Head of caudate nucleus (tissue), 42 donors: ENCODE measurements at places on chromosomes 4 and X.
A peak's percentile ranks its signal among the peaks of the same experiment; 100 is the strongest.

- no peak for DNase-seq
Measured at GRCh38 chrX:20285511-20285910, 18.8 kb upstream of the RPS6KA3 start.

DNA sequence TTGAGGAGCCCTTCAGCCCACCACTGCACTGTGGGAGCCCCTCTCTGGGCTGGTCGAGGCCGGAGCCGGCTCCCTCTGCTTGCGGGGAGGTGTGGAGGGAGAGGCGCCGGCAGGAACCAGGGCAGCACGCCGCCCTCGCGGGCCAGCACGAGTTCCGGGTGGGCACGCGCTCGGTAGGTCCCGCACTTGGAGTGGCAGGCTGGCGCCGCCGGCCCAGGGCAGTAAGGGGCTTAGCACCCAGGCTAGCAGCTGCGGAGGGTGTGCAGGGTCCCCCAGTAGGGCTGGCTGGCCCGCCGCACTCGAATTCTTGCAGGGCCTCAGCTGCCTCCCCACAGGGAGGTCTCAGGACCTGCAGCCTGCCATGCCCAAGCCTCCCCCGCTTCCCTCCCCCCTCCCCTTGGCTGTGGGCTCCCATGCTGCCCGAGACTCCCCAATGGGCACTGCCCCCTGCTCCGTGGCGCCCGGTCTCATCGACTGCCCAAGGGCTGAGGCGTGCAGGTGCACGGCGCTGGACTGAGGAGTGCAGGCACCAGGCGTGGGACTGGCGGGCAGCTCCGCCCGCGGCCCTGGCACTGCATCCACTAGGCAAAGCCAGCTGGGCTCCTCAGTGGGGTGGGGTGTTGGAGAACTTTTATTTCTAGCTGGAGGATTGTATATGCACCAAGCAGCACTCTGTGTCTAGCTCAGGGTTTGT lies 127.5 kb downstream of the DCK start:
- DNase-seq, result no peak

DNA sequence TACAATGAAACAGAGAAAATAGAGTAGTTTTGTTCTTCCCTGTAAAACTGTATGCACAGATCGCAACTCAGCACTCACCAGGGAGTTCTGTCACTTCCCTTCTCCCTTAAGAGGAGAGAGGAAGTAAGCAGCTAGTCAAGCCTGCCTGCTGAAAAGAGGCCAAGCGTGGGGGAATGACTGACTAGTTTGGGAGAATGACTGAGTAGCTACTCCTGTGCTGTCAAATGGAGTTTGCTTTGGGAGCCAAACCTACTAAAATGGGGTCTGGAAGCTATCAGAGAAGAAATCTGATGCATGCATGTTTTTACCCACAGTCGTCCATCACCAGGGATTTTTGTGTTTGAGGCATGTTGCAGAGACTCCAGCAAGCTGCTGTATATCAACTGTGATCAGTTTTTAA lies 54.6 kb upstream of the LHFPL1 start:
- DNase-seq, result no peak

DNA sequence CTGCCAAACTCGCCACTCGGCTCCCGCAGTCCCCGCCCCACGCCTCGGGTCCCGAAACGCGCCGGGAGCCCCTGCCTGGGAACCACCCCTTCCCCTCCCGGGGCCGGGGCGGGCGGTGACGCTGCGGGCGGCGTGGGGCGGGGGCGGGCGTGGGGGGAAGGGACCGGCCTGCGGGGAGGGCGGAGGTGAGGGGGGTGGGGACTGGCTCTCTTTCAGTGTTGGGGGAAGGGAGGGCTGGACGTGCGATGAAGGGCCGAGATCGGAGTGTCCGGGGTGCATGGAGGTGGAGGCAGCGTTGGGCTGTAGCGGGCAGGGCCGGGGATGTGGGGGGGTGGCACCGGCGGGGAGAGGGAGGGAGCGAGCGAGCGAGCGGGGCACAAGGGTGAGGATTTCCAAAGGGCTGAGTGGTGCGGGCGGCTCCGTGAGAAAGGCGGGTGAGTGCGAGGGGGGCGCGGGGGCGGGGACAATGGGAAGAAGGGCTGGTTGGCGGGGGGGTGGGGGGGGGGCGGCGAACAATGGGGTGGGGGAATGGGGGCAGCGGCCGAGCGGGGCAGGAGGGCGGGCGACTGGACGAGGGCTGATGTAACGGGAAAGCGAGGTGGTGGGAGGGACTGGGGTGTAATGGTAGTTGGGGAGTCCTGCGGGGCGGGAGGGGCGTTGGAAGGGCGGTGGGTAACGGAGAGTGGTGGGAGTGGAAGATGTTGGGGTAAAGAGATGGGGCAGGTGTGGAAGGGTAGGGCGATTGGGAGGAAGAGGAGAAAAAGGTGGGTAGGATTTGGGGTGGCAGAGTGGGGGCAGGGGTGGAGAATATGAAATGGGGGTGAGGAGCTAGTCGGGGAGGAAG lies 578 bp downstream of the DCUN1D4 start:
- peak; percentile 82 for DNase-seq

DNA sequence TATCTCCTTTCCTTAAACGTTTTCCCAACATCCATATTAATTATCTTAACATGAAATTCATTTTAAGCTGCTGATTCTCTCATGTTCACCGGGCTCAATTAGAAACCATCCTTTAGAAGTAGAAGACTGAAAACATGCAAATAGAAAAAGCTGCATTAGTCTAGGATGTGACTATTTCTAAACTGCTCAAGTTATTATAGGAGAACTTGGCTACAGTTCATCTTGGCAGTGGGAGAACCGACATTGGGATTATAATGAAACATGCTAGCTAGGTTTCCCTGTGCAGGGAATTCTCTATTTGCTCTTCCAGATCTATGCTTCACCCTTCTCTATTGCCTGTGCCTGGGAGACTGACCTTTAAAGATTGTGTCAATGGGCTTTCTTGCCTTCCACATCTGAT lies 151.0 kb upstream of the PPARGC1A start:
- no peak for DNase-seq

DNA sequence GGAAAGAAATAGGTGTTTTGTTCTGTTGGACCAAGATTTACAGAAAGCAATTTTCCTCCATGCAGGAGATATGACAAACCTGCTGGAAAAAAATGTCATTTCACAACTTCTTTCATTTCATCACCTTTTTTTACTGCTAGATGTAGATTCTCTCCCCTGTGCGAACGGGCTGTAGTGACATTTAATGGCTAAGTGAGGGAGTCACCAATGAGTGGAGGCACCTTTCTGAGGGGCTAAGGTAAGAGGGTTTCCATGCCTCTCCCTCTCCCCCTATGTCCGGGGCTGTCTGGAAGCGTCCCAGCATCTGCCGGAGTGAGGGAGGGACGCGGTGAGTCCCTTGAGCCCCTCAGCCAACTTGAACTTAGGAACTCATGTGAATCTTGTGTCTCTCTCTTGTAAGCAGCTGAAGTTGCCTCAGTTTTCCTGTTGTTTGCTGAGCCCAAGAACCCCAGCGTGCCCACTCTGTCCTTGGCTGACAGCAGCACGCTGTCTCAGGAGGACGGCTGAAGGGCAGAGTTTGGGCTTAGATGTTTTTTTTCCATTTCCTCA lies 42.3 kb downstream of the DCTD start:
- DNase-seq, result no peak

- DNase-seq, result no peak
Measured at GRCh38 chr4:104983615-104984179, 163.0 kb upstream of the TET2 start.

DNA sequence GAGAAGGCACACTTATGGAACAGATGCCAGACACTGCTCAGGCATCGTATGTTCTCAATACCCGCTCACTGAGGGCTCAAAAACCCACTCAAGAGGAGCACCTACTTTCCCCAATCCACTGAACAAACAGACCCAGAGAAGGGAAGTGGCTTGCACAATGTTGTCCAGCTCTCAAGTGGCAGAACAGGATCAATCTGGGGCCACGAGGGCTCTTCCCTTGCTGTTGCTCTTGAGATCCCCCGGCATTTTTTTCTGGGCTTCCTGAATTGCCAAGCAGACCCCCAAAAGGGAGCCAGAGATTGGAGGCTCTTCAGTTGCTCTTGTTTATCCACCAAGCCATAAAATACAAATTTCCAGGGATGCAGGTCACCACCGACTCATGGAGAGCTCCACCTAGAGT lies 35.7 kb downstream of the IDS start:
- no peak for DNase-seq

GRCh38 chrX:124931241-124931640 lies 388.4 kb upstream of the TEX13C start:
- no peak for DNase-seq

DNA sequence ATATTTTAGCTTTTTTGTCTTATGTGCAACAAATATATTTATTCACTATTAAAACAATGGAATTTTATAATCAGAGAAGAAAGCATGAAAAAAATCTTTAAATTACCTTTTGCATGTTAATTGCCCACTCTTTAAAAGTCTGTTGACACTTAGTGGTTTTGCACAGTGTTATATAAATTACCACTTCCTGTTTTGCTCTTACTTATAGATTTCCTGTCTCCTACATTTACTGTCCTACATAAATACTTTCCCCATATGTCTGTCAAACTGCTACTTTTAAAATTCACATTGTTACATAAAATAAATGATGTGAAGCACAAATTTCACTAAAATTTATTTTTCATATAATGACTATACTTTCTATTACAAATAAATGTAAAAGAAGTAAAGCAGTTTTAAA lies 161.1 kb upstream of the NDST4 start:
- no peak for DNase-seq

GRCh38 chr4:183499389-183499788 lies 5.5 kb upstream of the ING2 start:
- DNase-seq, result no peak

- no peak for DNase-seq
Measured at GRCh38 chrX:1593286-1594271, 2.2 kb downstream of the AKAP17A start.

DNA sequence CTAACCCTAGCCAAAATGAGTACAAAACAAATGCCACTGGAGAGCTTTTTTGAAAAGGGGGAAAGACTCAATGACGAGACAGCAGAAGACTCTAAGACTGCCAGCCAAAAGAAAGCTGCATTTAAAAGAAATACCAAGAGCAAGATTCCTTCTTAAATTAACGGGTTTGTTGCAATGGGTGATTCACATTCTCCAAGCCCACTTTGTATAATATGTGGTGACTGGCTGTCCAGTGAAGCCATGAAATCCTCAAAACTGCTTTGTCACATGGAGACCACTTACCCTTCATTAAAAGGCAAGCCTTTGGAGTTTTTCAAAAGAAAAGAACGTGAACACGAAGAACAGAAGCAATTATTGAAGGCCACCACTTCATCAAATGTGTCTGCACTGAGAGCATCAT lies 68.2 kb downstream of the MRPL1 start:
- DNase-seq, result no peak

- DNase-seq, result no peak
Measured at GRCh38 chr4:40305328-40306170, 29.6 kb upstream of the CHRNA9 start.

DNA sequence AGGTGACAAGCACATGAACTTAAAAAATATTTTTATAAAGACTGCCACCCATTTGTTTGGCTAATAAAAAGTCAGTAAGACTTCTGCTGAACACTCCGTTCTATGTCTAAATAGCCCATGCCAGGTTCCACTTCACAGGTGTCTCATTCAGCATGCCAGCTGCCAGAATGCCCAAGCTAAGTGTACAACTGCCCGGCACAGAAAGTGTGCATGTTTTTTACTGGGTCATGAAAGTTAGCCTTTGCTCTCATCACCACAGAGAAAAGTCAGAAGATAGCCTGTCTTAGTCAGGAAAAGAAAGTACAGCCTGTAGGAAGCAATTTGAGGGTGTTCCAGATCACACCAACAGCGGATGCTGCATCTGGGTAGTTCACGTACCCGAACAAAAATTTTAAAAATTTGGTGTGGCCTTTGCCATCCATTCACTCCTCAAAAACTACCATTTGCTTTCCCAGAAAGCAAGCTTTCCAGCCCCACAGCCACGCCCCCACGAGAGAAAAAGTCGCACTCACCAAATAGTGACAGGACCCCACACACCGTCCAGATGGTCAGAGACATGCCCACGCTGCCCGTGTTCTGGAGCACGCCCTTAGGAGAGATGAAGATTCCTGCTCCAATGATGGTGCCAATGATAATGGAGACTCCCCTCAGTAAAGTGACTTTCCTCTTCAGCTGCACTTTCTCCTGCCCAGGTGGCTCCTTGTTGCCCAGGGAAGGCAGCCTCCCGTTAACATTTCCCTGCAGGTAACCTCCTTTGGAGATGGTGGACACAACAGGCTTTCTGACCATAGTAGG lies 671 bp downstream of the SLC7A11 start:
- no peak for DNase-seq

DNA sequence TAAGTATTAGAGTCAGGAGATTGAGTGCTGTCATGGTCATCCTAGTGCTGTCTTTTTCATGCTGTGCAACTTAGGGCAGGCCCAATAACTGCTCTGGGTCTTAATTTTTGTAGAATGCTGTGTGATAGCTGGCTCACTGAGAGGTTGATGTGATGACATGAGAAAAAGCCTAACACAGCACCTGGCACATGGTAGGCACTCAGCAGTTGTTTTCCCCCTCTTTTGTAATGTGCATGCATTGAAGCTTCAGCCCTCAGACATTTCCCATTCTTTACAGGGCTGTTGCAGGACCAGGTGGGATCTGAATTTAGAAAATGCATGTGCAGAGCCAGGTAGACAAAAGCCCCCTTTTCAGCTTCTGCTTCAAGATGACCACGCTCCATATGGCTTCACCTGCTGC lies 44.1 kb upstream of the SOX3 start:
- DNase-seq, result no peak

DNA sequence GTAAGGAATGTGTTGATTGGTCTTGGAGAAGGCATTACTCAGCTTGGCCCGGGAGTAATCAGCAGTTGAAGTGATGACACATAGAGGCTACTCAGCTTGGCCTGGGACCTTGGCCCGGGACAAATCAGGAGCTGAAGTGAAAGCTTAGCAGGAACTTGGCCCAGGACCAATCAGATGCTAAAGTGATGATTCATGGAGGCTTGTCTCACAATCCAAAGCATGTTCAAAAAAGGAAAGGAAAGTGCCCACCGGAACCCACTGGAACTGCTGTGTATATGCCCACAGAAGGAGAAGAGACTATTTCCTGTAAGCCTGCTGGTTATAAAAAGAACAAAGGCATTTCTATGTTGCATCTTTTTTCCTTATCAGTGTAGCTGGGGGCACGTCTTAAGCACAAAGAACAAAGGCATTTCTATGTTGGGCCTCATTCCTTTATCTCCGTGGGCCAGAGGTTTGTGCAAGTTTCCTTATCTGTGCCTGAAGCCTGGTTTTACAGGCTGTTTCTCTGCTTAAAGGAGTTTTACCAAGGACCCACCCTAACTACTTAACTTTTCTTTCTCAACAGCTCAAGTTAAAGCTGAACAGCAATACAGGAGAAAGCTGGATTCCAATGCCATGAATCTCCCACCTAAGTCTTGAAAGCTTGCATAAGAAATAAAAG lies 1176.7 kb downstream of the NLGN4X start:
- DNase-seq, result peak; percentile 5

GRCh38 chr4:30776451-30776850 lies 56.3 kb downstream of the PCDH7 start:
- no peak for DNase-seq
